ENCODE measurements at places on chromosomes 3 and 15. TPM values are rescaled to one million over a fixed set of nuclear protein-coding genes. Genes with fewer than 3 reads are reported as not detected.

Gene SH2D7
- total RNA-seq: not detected

DNA sequence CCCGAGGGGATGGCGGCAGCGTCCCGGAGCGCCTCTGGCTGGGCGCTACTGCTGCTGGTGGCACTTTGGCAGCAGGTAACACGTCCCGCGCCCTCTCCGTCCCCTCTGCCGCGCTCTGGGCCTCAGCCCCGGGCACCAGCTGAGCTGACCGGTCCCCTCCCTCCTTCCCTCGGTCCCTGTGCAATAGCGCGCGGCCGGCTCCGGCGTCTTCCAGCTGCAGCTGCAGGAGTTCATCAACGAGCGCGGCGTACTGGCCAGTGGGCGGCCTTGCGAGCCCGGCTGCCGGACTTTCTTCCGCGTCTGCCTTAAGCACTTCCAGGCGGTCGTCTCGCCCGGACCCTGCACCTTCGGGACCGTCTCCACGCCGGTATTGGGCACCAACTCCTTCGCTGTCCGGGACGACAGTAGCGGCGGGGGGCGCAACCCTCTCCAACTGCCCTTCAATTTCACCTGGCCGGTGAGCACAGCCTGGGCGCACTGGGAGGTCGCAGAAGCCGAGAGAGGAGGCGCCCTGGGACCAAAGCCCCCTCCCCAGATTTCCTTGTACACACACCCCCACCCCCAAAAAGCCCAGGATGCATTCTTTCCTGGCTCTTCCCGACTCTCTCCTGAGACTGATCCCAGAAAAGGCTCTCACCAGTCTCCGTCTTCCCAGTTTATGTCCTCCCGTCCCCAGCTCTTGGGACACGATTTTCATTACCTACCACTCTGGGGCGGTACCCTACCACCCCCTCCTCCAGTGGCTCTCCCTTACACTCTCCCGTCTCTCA lies 705 bp downstream of the DLL4 start:
- no peak for DNase-seq

DNA sequence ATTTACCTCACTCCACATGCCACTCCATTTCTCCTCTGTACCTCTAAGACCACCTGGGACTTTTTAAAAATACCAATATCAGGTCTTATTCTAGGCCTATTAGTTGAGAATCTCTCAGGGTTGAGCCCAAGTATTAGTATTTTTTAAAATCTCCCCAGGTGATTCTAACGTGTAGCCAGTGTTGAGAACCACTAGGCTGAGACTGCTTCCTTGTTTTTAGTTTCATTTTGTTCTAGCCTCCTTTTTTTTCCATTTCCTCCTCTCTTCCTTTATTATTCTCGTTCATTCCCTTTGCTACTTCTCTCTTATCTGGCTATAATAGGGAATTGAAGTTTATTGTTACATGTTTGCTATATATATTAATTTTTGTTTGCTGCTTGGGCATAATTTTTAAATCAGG lies 217.8 kb upstream of the CD96 start:
- DNase-seq: no peak

Gene FBLN2
- 153 TPM for total RNA-seq

DNA sequence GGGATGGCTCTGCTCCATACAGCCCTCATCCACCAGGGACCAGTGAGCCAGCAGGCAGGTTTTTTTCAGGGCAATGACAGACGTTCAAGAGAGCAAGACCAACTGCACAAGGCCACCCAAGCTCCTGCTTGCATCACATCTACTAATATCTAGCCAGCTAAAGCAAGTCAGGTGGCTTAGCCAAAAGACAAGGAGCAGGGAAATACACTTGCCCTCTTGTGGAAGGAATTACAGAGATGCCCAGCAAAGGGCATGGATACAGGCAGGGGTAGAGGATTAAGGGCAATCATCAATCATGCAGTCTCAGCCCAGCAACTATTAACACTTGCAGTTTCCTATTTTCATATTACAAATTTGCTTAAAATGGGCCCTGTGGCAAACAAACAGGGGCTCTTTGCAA lies 81.5 kb upstream of the NTRK3 start:
- DNase-seq: no peak

Gene RBP2
- not detected for total RNA-seq

- DNase-seq: no peak
Observed at GRCh38 chr15:61410662-61411061, 181.6 kb upstream of the RORA start.

DNA sequence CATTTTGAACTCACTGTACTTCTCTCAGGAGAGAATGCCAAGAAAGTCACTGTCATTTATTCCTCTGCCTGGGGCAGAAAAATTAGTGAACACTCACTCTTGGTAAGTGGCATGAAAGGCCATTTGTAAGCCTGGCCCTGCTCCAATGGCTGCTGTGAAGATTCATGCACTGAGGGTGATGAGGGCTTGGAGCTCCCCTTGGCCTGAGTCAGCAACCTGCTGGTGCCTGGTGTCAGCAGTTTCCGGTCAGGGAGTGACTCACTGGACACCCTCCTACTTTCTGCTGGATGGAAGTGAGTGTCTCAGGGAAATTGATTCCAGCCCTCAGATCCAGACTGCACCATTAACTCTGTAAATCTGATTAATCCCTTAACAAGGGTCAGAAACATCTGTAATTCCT lies 37.6 kb downstream of the TRA2B start:
- DNase-seq: no peak

Gene SENP7
- 18.3 TPM for total RNA-seq

Gene MYD88
- 23.6 TPM for total RNA-seq

Gene FOXB1
- not detected for total RNA-seq

DNA sequence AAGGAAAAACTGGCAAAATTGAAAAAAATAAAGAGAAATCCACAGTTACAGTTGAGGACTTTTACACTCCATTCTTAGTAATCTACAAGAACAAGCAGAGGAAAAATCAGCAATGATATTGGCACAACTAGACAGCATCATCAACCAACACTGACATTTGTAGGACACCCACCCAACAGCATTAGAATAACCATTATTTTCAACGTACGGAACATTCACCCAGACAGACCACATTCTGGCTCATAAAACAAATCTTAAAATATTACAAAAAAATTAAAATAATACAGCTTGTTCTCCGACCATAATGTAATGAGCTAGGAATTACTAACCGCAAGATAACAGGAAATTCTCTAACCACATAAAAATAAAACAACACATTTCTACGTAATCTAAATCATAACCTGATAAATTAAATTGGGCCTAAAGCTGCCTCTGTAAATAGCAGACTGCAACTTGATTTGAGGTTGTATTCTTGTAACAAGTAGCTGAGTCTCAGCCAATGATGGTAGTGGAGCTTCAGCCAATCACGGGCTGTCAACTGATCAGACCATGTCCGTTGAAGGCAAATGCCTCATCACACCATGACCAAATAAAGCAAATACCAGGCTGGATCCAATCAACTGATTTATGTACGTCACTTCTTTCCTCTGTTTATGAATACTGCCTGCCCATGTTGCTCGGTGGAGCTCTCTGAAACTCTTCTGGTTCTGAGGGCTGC lies 9.2 kb downstream of the PLSCR4 start:
- no peak for DNase-seq

GRCh38 chr15:67126551-67127330 lies 61.3 kb downstream of the SMAD3 start:
- DNase-seq: no peak

GRCh38 chr3:112061152-112061551 lies 25.0 kb upstream of the C3orf52 start:
- DNase-seq: no peak

- DNase-seq: no peak
Observed at GRCh38 chr3:16487511-16488175, 25.9 kb downstream of the RFTN1 start.

GRCh38 chr15:31024330-31024729 lies 32.9 kb upstream of the MTMR10 start:
- no peak for DNase-seq

Gene SLC51A
- not detected for total RNA-seq

GRCh38 chr3:114144909-114145688 lies 33.8 kb downstream of the DRD3 start:
- DNase-seq: peak; percentile 37

GRCh38 chr3:130340766-130341165 lies 4.7 kb upstream of the COL6A5 start:
- DNase-seq: no peak

DNA sequence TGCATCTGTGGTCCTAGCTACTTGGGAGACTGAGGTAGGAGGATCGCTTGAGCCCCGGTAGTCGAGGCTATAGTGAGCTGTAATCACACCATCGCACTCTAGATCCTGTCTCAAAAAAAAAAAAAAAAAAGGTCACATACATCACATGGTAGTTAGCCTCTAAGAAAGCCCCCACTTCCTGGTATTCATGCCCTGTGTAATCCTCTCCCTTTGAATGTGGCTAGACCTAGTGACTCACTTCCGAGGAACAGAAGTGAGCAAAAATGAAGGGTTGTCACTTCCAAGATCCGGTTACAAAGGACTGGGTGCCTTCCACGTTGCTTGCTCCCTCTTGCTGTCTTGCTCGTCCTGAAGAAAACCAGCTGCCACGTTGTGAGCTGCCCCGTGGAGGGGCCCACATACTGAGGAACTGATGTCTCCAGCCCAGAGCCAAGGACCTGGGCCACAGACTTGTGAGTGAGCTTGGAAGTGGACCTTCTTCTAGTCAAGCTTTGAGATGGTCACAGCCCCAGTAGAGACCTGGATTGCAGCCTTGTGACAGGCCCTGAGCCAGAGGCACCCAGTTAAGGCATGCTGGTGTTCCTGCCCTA lies 12.6 kb upstream of the LCTL start:
- DNase-seq: no peak

- no peak for DNase-seq
Observed at GRCh38 chr3:150825916-150826377, 63.0 kb upstream of the SIAH2 start.

- DNase-seq: peak; percentile 84
Observed at GRCh38 chr15:57505949-57506391, 85.7 kb upstream of the MYZAP start.

- DNase-seq: no peak
Observed at GRCh38 chr3:144585953-144586352, 614.3 kb downstream of the DIPK2A start.

DNA sequence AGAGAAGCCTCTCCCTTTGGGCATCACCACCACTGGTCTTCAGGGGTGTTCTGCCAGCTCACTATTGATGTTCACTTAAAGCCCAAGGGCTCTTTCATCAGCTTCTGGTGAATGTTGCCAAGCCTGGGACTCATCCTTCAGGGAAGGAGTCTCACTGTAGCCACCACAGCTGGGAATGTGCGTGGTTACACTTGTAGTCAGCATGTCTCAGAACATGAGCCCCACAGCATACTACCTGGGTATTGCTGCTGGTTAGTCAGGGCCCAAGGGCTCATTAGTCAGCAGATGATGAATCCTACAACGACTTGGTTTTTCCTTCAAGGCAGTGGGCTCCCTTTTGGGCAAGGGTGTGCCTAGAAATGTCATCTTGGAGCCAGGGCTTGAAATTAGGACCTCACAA lies 412.9 kb downstream of the VGLL3 start:
- DNase-seq: no peak

DNA sequence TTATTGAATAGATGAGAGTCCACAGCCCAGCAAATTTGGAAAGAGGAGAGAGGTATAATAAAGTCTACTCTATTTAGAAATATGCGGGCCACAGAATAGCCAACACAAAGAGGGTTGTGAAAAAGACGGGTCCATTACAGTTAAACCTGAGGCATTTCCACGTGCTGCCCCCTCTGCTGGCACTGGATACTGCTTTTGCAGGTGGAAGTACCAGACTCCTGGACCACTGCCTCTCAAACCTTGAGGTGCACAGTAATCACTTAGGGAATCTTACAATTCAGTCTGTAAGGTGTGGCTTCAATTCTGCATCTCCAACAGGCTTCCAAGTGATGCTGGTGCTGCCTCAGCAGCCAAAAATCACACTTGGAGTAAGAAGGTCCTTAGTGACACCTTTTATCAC lies 3.0 kb upstream of the TFDP2 start:
- DNase-seq: no peak

DNA sequence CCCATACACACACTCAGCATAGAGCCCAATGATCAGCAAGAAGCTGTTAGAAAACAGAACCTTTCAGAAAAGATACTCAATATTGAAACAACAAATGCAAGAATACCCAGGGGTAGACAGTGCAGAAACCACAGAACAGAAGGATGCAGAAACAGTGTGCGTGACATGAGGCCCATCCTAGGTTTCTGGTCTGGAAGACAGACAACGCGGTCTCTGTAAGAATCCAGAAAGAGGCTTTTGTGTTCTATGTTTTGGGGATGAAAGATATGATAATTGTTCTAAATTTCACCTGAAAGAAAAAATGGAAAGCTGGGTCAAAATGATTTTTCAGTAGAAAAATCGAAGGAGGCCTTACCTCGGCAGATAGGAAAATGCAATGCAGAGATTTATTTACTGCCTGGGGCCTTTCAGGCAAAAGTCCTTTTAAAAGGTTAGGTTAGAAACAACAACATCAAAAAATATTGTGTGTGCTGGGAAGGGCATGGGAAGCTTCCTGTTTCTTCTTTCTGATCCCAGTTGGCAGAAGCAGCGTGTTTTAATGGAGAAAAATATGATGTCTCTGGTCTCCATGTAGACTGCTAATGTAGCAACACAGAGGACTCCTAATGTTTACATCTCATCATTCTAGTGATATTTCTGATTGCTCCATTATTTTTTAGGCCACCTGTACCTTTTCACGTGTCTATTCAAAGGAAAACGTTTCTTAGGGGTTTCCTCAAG lies 17.0 kb downstream of the SYNM start:
- DNase-seq: no peak

DNA sequence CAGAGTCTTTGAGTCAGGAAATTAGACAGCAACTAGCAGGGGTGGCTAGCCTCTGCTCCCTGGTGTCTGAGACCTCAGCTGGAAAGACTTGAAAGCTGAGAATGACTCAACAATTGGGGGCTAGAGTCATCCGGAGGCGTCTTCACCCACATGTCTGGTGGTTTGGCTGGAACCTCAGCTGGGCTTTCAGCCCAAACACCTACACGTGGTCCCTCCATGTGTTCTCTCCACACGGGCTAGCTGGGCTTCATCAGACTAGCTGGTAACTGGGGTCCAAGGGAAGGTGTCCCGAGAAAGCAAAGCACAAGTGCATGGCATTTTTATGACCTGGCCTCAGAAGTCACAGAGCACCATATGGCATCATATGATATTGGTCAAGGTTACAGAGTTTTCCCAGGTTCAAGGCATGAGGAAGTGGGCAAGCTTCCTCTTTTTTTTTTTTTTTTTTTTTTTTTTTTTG lies 19.9 kb upstream of the ABHD2 start:
- no peak for DNase-seq

Gene RASGRP1
- total RNA-seq: 15.0 TPM

Gene ANKRD34C
- total RNA-seq: not detected

Gene SLC35G2
- 2.9 TPM for total RNA-seq

GRCh38 chr15:74712311-74712710 lies 13.0 kb downstream of the CYP1A1 start:
- no peak for DNase-seq

DNA sequence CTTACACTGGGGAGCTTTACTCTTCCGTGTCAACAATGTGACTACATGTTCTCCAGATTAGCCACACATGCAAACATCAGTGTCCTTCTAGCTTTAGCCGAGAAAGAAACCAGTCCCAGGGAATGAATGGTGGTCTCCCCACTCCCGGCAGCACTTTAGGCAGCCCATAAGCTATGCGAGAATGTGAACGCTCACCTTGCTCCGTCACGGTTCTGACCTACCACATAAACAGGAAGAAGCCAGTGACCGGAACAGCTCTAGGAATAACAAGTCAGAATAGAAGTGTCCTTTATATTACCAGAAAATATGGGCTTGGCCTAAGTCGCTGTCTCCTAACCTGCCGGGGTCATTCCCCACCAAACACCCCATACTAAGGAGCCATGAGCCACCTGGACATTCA lies 98.0 kb upstream of the ABHD17C start:
- DNase-seq: no peak
